ENCODE measurements at places on chromosomes 5 and 9. TPM values are rescaled to one million over a fixed set of nuclear protein-coding genes. Genes with fewer than 3 reads are reported as not detected.
A peak's percentile ranks its signal among the peaks of the same experiment; 100 is the strongest.

- no peak for DNase-seq
These were observed 339.4 kb downstream of the EFNA5 start for GRCh38 chr5:107331312-107331711.

DNA sequence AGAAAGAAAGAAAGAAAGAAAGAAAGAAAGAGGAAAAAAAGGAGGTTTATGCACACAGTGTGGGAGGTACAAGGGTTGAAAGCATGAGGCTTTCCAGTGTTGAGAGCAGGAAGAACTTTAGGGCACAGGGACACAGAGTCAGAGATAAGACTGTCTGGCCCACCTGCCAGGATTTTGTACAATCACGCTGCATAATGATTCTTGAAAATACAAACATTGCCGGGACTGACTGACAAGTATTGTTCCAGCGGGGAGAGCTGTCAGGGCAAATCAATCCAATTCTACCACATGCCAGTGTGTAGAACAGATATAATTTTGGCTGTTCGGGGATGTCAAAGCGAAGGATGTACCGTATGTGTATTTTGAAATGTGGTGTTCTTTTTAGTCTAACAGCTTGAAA lies 254.7 kb downstream of the NTRK2 start:
- DNase-seq: no peak

- DNase-seq: no peak
These were observed 22.6 kb downstream of the DAPK1 start for GRCh38 chr9:87520172-87520683.

DNA sequence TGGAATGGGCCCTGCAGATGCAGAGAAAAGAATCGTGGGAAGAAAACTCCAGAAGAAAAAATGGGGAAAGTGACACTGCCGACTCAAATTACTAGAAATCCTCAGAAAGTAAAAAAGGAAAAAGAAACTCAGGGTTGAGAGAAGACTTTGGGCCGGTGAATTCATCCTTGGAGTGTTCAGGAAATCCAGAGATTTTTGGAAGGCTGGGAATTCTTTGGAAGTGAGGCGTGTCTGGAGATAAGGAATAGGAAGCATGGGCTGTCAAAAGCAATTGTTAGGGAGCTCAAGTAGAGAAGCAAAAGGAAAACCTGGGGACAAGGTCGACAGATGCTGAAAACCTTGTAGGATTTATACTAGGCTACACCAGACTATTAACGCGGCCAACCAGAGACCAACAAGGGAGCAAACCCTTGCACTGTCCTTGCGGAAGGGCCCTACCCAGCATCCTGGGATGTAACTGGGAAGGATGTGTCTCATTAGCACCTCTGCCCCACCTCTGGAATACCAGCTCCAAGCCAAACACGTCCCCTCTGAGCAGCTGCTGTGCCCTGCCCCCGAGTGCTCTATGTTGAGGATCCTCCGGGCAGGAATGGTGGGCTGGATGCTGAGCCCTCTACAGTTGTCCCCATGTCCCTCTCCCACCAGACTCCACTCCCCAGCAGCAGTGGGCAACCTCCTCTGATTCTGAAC lies 11.6 kb downstream of the DAB2IP start:
- DNase-seq: no peak

- DNase-seq: peak; percentile 9
These were observed 12.3 kb downstream of the IFNA21 start for GRCh38 chr9:21154018-21154608.

- peak; percentile 95 for DNase-seq
These were observed 1.9 kb downstream of the VLDLR start for GRCh38 chr9:2623288-2624050.

- no peak for DNase-seq
These were observed 293.9 kb upstream of the TARS1 start for GRCh38 chr5:33146881-33147280.

DNA sequence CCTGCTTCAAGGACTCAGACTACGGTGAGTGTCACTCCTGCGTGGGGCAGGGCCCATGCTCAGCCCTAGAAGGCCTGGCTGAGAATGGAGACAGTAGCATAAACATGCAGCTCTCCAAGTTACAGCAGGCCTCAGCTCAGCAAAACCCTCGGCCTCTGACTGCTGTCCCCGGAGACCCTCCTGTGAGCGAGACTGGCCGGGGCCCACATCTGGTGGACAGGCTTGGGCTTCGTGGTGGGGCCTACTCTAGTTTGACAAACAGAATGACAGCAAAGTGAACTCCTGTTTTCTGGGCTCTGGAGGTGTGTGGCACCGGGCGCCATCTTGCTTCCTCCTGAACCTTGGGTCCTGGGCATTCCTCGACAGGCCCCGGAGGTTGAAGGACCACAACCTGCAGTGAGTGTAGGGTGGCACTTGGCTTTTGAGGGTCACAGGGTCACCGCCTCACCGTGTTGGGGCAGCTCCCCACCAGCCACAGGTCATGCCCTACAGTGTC lies 97.5 kb downstream of the PHF2 start:
- no peak for DNase-seq

GRM6 gene
- total RNA-seq: not detected

FGF10 gene
- total RNA-seq: not detected

PLPP7 gene
- total RNA-seq: 2.2 TPM

CSF2 gene
- 13.2 TPM for total RNA-seq

LCN9 gene
- total RNA-seq: not detected

SKIC3 gene
- total RNA-seq: 43.5 TPM

EIF4E1B gene
- not detected for total RNA-seq

Measured in epithelial cell of proximal tubule (primary cell).